ENCODE measurements at places on chromosomes 6 and 20.

GRCh38 chr6:73704260-73704659 is 8.3 kb downstream of the CD109 start:
- DNase-seq = no peak

GRCh38 chr20:3854462-3854871 is 7.8 kb downstream of the MAVS start:
- no peak for DNase-seq

DNA sequence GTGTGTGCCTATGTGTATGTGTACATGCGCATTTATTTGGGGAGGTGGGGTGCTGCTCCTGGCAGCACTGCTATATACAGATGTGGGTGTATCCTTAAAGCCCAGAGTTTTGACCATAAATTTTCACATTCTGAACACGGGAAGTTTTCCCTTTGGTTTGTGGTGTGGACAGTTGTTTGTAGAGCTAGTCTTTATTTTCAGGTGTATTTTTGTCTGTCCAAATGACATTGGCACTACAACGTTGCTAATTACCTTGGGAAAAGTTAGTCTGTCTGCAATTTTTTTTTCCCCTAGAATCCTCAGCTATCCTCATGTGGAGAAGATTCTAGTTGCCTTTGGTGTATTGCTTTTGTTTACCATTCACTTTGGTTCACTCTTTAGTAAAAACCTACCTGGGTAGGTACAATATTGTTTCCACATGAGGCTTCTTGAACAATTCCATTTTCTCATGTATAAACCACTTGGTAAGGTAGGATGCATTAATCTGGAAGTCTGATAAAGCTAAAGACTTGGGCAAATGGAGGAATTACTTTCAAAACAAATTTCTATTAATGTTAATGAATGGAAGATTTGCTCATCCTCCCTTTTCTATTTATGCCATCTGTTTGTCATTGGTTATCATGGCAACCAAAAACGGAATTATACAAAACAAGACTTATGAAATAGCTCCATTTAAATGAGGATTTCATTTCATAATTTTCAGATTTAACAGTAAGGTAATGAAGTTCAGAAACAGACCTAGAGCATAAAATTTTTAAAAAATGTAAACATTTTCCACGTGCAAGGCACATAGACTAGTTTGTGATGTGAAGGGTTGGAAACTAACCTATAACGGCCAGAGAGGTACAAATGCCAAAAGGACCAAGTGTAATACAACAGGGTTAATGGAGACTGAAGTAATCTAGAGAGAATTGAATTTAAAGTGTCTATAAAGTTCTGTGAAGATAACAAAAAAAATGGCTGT is 3.9 kb downstream of the CCN2 start:
- no peak for DNase-seq

- DNase-seq = no peak
Observed at GRCh38 chr6:79571030-79571367, 33.8 kb upstream of the LCA5 start.

DNA sequence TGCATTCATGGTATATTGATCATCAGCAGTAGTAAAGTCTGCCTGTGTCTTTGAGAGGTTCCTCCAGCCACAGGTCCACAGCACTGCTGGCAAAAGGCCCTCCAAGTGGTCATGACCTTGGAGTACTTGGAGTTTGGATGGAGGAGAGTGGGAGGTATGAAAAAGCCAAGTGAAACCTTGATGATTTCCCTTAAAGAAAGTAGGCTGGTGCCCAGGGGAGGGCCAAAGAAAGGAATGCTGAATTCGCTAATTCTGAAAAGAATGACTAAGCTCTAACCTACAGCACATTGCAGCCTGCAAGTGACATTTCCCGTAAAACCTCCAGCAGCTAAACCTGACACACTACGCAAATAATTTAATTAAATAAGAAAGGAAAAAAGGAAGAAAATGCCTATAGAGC is 223.4 kb upstream of the TAB2 start:
- DNase-seq = no peak

DNA sequence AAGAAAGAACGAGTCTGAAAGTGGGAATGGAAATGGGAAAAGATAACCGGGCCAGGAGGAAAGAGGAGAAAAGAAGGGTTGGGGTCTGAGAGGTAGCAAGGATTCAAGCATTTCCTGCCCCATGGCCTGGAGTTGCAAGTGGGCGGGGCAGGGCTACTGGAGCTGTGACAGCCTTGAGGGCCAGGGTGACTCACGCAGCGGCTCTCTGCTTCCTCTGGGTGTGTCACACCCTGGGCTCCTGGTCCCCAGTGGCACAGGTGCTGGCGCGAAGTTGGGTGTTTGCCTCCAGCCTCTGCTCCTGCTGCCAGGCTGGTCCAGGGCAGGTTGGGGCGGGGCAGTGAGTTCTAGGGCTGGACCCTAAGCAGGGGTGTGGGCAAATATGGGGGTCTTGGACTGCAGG is 3.3 kb upstream of the ULBP3 start:
- DNase-seq = peak; percentile 35

DNA sequence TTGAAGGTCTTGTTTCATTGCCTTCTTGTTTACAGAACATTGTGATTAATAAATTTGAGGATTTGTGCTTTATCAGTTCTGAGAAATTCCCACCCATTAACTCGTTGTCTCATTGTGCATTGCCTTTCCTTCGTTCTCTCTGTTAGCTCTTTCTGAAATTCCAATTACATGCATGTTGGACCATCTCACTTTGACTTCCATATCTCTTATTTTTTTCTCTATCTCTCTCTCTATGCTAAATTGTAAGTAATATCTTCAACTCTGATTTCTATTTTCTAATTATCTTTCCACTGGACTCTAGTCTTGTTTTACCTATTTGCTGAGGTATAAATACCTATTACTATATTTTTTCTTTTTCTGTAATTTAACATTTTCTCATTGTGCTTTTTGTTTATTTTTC is 92.3 kb downstream of the SHLD1 start:
- no peak for DNase-seq

DNA sequence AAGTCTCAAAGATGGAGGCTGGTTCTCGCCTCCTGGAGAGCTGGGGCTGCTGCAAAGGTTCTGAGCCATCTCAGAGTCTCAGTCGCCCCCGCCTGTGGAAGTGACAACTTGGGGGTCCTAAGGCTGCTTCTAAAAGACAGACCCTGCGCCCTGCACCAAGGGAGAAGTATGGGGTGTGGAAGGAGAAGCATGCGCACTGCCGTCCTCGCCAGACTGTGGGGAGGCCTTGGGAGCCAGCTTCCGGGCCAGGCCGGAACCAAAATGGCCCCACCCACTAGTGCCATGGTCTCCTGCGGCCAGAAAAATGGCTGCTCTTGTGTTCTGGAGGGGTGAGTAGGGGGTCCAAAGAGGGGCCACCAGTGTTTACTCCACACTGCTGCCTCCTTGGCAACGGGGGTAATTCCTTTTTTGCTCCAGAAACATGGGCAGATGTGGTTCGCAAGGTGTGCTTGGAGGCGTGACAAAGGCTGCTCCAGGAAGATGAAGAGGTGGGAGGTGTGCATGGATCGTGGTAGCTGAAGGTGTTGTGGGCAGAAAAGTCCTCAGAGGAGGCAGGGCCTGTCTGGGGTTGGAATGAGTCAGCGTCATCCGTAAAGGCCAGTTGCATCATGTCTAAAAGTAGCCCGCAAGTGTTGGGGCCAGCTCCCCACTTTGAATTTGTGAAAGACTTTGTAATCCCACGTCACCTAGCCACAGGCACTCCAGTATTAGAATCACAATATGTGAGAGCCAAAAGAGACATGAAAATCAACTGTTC is 329.8 kb upstream of the SOX4 start:
- no peak for DNase-seq

DNA sequence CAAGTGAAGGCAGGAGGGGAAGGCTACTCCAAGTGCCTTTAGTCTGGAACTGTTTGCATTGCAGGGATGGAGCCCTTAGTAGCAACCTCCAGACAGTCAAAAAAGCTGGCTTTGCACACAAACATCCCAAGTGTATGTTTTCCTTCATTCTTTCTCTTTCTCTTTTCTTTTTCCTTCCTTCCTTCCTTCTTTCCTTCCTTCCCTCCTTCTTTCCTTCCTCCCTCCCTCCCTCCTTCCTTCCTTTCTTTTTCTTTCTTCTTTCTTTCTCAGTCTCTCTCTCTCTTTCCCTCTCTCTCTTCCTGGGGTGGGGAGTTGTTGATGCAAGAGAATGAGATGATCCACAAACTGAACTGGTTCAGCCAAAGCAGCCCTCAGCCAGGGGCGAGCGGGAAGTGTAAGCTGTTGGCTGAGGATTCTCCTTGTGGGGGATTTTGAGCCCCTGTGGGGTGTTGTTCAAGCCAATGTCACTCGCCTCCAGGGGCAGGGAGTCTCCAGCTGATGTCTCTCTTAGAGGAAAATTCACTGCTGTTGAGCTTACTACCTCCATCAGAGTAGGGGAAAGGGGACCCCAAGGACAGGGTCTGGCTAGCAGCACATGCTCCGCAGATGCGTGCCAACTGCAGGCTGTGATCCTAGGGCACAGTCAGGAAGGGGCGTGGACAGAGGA is 11.7 kb downstream of the RSPO4 start:
- DNase-seq = no peak

- DNase-seq = no peak
Observed at GRCh38 chr20:24018796-24019195, 30.2 kb upstream of the GGTLC1 start.

GRCh38 chr20:1809131-1809572 is 86.1 kb upstream of the SIRPA start:
- no peak for DNase-seq

DNA sequence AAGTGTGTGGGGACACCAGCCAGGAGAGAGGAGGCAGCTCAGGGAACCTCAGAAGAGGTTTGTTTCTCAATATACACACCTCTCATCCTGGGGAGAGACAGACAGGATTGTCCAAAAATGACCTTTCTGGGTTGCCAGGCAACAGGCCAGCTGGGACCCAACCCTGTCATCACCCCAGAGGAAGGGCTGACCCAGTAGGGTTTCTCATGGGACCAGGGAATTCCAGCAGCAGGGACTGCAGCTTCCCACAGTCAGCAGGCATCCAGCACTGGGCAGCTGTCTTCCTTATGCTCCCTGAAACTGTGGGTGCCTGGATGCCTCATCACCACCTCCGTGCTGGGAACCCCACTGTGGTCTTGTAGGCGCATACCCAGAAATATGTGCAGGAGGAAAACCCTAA is 1.3 kb downstream of the C20orf202 start:
- no peak for DNase-seq

DNA sequence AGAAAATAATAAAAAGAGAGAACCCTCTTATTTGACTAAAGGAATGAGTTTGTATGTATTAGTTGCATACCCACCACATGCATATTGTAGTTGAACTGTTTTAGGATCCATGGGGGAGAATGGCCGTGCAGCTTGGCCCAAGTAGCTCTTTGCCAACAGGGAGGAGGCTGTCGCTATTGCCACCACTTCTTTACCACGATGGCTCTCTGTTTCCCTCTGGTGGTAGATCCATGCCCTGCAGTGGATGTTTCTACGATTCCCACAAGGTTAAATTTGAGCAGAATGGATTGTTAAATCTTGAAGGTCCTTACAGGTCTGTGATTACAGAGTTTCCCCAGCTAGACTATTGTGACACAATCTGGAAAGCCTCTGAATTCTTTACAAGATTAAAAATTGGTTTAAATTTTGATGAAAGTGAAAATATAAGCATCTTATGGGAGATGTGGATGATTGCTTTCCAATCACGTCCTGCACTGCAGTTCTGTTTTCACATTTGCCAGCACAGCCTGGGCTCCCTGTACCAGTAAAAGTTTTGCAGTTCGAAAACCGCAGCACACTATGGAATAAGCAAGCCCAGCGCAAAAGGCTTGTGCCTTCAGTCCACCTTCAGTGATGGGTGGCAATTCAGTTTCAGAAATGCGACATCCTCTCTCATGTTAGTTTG is 34.4 kb upstream of the FNDC1 start:
- peak; percentile 87 for DNase-seq

DNA sequence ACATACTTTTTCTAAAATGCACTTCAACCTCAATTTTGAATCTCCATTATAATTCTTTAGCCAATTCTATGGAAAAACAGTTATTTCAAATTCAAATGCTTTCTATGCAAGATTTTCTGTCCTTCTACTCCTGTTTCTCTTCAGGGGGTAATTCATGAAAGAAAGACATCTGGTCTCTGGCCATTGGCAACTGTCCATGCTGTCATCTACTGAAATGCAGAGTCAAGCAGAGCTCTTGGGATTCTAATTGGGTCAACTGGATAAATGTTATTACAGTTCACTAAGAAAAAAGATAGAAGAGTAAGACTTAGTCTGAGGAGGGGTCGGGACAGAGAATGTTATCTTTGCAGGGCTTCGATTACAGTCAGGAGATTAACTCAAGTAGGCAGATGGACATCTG is 22.0 kb upstream of the BMP5 start:
- DNase-seq = no peak

- no peak for DNase-seq
Observed at GRCh38 chr6:37242429-37243052, 15.0 kb upstream of the TBC1D22B start.

GRCh38 chr6:108476847-108477430 is 83.8 kb upstream of the FOXO3 start:
- DNase-seq = no peak

Measured in hematopoietic multipotent progenitor cell treated with erythropoietin and hydrocortisone succinate and interleukin-3 and kit ligand, for 6 days (in vitro differentiated cells).